ENCODE measurements at places on chromosomes 1 and 21.

DNA sequence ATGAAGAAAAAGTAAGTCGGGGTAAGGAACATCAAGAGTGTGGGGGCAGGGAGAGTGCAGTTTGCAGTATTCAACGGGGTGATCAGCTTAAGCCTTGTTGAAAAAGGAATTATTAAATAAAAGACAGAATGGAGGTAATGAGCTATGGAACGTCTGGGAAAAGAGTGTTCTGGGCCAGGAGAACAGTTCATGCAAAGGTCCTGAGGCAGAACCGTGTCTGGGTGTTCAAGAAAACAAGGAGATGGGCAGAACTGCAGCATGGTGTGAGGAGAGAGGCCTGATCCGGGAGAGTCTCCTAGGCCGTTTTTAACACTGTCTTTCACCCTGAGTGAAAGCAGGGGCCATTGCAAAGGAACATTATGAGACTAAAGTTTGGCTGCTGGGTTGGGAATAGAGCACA, 20.2 kb downstream of the OVGP1 start:
- DNase-seq, result no peak

GRCh38 chr1:235930543-235930942, 63.8 kb upstream of the LYST start:
- DNase-seq, result no peak

GRCh38 chr1:208527156-208527555, 283.0 kb upstream of the PLXNA2 start:
- DNase-seq, result no peak

- peak; percentile 73 for DNase-seq
Measured at GRCh38 chr1:161305867-161306519, 3.8 kb downstream of the MPZ start.

- no peak for DNase-seq
Measured at GRCh38 chr1:203528063-203528462, 34.1 kb downstream of the OPTC start.

DNA sequence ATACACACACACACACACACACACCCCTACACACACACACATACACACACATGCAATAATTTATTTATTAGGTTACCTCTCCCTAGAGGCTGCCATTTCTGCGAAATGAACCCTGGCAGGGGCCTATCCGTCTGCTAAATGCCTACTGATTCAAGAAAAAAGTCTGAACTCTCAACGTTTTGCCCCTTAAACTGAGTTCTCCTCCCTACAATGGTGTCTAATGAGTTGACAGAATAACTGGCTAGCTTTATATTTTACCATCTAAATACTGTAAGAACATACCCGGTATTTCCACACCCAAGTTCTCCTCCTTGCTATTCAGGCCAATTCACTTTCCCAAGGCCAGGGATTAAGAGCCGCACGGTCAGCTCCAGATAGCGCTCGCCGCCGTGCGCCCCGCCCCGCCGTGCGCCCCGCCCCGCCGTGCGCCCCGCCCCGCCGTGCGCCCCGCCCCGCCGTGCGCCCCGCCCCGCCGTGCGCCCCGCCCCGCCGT, 339 bp upstream of the RNPC3 start:
- no peak for DNase-seq

DNA sequence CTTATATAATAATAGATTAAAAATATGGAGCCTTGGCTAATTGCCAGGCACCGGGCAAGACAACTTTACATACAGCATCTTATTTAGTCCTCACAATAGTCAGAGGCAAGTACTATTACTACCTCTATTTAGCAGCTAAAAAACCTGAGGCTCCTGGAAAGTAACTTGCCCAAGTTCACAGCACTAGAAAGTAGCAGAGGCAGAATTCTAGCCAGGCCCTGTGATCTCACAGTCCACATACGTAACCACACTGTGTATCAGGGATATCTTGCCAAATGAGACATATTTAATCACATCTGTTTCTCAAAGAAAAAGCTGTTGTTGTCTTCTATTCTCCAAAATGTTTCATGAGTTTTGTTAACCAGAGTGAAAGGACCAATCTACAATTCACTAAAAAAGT, 378.5 kb downstream of the PLPP3 start:
- DNase-seq, result no peak

All from T-helper 2 cell treated with Interferon-gamma antibody and Interleukin-4, amounts not matched to agents 5 μg/mL and 100 μg/mL, for 36 hours (primary cell).